Vagina (tissue), 2 donors: ENCODE measurements at places on chromosomes 2 and 18. TPM values are rescaled to one million over a fixed set of nuclear protein-coding genes. Genes with fewer than 3 reads are reported as not detected.

- no peaks in the 10 kb centered on the region for H3K27me3 ChIP-seq
- no peak overlapping the region for H3K27ac ChIP-seq
- DNase-seq, result no peak
- H3K4me3 ChIP-seq, result no peak overlapping the region
- no peaks in the 10 kb centered on the region for H3K36me3 ChIP-seq
Measured at GRCh38 chr18:71831039-71831438, 713.1 kb downstream of the CBLN2 start.

DNA sequence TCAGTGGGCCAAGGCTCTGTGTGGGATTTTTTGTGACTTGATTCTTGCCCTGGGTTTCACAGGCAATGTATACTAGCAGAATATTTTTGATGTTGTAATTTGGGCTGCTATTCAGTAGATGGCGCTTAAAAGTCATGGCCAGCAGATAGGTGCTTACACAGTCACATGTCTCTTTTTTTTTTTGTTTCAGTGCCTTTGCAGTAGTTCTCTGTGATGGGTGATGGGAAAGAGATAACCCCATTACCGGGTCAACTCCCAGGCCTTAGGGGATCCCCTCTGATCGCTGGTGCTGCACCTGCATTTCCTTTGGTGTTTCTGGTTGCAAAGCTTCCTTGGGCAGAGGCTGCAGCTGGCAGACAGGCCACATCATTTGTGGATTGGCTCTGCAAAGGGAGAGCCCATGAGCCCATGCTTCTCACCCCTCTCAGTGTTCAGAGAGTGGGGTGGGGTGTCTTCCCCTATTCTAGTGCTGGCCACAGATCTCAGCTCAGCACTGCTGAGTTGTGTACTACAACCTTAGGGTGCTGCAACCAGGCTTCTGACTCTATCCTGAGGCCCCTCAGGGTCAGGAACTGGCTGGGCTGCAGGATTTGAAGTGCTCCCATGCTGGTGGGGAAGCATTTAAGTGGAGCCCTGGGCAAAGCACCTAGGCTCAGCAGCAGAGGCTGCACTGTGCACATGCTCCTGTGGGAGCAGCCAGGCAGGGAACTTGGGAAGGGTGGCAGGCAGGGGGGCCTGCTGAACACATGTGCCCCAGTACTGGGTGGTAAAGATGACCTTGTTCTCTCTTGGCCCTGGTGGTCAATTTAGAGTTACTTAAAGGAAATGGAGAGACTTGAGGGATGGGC, 219.8 kb upstream of the SPHKAP start:
- H3K4me3 ChIP-seq, result no peak overlapping the region
- H3K36me3 ChIP-seq, result no peaks in the 10 kb centered on the region
- no peaks in the 10 kb centered on the region for H3K27me3 ChIP-seq
- no peak for DNase-seq

IFT172 gene
- 30.7 TPM for total RNA-seq

STPG4 gene
- total RNA-seq, result 2.9 TPM

DNA sequence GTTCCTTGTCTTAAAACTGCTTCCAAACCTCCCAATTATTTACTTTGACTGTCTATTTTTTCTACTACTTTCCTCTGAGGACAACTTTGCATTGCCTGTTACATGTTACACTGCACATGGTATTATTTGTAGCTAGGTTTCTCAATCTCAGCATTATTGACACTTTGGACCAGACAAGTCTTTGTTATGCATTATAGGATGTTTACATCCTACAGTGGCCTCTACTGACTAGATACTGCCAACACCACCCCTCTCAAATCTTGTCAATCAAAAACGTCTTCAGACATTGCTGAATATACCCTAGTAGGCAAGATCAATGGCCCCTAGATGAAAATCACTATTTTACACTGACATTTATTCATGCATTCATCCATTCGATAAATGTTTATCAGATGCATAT, 129.6 kb upstream of the DNAJC10 start:
- H3K4me1 ChIP-seq, result no peaks in the 10 kb centered on the region
- H3K4me3 ChIP-seq, result no peak overlapping the region
- H3K27me3 ChIP-seq, result no peaks in the 10 kb centered on the region
- no peak overlapping the region for H3K27ac ChIP-seq
- no peak for DNase-seq

PFN4 gene
- total RNA-seq, result not detected

CENPO gene
- 3.2 TPM for total RNA-seq

VIT gene
- 56.5 TPM for total RNA-seq

- no peak overlapping the region for H3K4me3 ChIP-seq
- DNase-seq, result no peak
- no peaks in the 10 kb centered on the region for H3K27me3 ChIP-seq
- H3K4me1 ChIP-seq, result no peaks in the 10 kb centered on the region
Measured at GRCh38 chr2:167790189-167790588, 457.2 kb downstream of the STK39 start.

- no peak for DNase-seq
- no peak overlapping the region for H3K27ac ChIP-seq
- H3K4me3 ChIP-seq, result no peak overlapping the region
- no peaks in the 10 kb centered on the region for H3K36me3 ChIP-seq
- peaks cover 16% of the 10 kb centered on the region for H3K4me1 ChIP-seq
Measured at GRCh38 chr2:120783371-120783791, 47.7 kb downstream of the GLI2 start.

DNA sequence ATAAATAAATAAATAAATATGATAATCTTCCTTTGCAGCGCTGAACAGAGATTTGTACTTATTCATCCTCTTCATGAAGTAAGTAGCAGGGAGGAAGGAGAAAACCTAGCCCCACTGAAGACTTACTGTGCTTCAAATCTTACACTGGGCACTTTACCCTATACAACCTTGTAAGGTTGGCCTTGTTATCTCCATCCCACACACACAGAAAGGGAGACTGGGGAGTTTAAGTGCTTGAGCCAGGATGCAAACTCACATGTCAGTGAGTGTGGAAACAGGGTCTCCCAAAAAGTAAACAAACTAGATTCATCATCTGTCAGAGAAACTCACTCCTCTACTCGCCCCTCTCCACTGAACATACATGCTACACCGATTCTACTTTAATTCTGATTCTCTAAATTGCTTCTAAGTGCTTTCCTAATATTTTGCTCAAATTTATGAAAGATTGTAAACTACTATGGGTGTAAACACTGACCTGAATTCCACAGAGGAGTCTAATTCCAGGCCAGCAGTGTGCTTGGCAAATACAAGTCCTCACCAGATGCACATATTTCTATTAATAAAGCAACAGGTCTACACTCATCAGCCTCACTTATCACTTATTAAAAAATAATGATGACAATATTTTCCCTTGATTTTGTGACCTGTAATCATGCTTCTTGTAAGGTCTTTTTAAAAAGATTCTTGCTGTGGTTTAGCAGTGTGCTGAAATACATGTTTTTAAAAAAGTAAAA, 155.5 kb downstream of the TCF4 start:
- H3K4me1 ChIP-seq, result no peaks in the 10 kb centered on the region
- no peaks in the 10 kb centered on the region for H3K27me3 ChIP-seq
- no peaks in the 10 kb centered on the region for H3K36me3 ChIP-seq
- no peak for DNase-seq
- H3K4me3 ChIP-seq, result no peak overlapping the region

GRCh38 chr2:231686192-231687100, 21.9 kb upstream of the PTMA start:
- no peak overlapping the region for H3K4me3 ChIP-seq
- no peak overlapping the region for H3K27ac ChIP-seq
- no peaks in the 10 kb centered on the region for H3K27me3 ChIP-seq
- DNase-seq, result no peak
- peaks cover 8% of the 10 kb centered on the region for H3K4me1 ChIP-seq

NAGK gene
- total RNA-seq, result 110 TPM

DNA sequence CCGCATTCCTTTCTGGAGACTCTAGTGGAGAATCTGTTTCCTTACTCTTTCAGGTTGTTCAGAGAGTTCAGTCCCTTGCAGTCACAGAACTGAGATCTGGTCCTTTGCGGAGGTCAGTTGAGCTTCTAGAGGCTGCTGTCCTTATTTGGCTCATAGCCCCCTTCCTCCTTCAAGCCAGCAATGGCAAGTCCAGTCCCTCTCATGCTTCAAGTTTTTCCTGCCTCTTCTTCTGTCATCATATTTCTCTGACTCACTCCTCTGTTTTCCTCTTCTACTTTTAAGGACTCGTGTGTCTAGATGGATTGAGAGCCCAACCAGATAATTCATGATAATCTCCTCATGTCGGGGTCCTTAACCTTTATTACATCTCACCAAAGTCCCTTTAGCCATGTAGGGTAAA, 173.5 kb upstream of the FOSL2 start:
- H3K4me1 ChIP-seq, result peaks cover 11% of the 10 kb centered on the region
- no peaks in the 10 kb centered on the region for H3K36me3 ChIP-seq
- no peak overlapping the region for H3K27ac ChIP-seq
- no peak overlapping the region for H3K4me3 ChIP-seq
- no peaks in the 10 kb centered on the region for H3K27me3 ChIP-seq

FEV gene
- total RNA-seq, result not detected
